Bronchial smooth muscle cell (primary cell): ENCODE measurements at places on chromosomes 16 and 17. TPM values are rescaled to one million over a fixed set of nuclear protein-coding genes. Genes with fewer than 3 reads are reported as not detected.

SF3B3 gene
- 53.7 and 60.4 TPM in 2 replicates for total RNA-seq

KRTAP9-2 gene
- not detected in 2 replicates for total RNA-seq

MMP2 gene
- 1,068 and 2,465 TPM in 2 replicates for total RNA-seq

CCL16 gene
- not detected in 2 replicates for total RNA-seq

SLC5A2 gene
- under 0.01 TPM in 2 replicates for total RNA-seq

OR4D2 gene
- total RNA-seq, result not detected in 2 replicates

EZH1 gene
- total RNA-seq, result 13.4 and 16.7 TPM in 2 replicates

ZSCAN10 gene
- total RNA-seq, result not detected in 2 replicates

TBC1D3C gene
- total RNA-seq, result 1.5 TPM in 1 of 2 replicates, not detected in the other

ZNF689 gene
- total RNA-seq, result 2.5 and 2.7 TPM in 2 replicates

PRSS8 gene
- 0.09 TPM in 1 of 2 replicates, not detected in the other for total RNA-seq

ZP2 gene
- not detected in 2 replicates for total RNA-seq

WNT9B gene
- total RNA-seq, result 0.32 TPM in 1 of 2 replicates, not detected in the other

BAIAP3 gene
- total RNA-seq, result 0.32 and 0.34 TPM in 2 replicates

KCNJ2 gene
- 26.5 and 52.5 TPM in 2 replicates for total RNA-seq

TMEM100 gene
- 0.09 and 2.8 TPM in 2 replicates for total RNA-seq

SDR42E1 gene
- 0.16 and 0.26 TPM in 2 replicates for total RNA-seq

GNG13 gene
- total RNA-seq, result not detected in 2 replicates
